ENCODE measurements at places on chromosomes 5 and 9. TPM values are rescaled to one million over a fixed set of nuclear protein-coding genes. Genes with fewer than 3 reads are reported as not detected.

RNF20 gene
- 46.8 TPM for total RNA-seq

PCDHB4 gene
- total RNA-seq, result not detected

DNA sequence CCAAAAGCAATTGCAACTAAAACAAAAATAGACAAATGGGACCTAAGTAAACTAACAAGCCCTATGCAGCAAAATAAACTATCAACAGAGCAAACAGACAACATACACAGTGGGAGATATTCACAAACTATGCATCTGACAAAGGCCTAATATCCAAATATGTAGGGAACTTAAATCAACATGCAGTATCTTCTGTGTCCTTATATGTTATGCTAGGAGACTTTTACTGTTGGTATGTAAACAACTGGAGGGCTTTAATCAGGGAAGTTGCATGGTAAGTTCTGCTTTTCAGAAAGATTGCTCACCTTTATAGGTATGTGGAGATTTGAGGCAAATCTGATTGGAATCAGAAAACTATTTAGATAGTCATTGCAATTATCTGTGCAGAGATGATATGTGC lies 461.2 kb upstream of the RIOK2 start:
- no peak for DNase-seq

GRCh38 chr5:150515446-150515845 lies 7.5 kb downstream of the NDST1 start:
- no peak for DNase-seq

IL3 gene
- 69.7 TPM for total RNA-seq

- no peak for DNase-seq
These were observed 762.8 kb downstream of the EFNA5 start for GRCh38 chr5:106907979-106908378.

DNA sequence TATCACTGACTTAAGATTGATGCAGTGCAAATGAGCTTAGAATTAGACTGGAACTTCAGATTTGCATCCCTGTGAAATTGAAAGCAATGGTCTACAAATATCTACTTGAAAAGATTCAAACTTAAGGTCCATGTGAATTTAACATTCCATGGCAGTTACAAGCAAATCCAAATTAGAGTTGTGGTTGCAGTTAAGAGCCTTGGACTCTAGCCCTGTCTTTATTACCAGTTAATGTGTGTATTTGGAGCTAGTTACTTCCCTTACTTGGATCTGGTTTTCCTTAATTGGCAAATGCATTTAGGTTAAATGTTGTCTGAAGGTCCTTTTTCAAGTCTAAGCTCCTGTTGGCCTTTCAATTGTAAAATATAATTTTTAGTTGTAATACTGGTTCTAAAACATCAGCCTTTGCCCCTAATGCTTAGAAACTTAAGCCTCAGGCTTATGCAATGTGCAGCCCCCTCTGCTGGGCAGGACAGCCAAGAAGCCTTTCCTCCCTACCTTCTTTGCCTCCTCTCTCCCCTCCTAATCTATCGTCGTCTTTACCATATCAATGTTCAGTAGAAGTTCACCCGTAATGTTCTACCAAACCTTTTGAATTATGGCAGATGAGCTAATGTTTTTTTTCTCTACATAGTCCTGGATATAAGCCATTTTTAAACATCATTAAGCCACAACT lies 59.5 kb downstream of the ERMP1 start:
- no peak for DNase-seq

KCNV2 gene
- not detected for total RNA-seq

GRCh38 chr9:32677931-32678330 lies 42.5 kb upstream of the TAF1L start:
- no peak for DNase-seq

OXCT1 gene
- total RNA-seq, result 117 TPM

DNA sequence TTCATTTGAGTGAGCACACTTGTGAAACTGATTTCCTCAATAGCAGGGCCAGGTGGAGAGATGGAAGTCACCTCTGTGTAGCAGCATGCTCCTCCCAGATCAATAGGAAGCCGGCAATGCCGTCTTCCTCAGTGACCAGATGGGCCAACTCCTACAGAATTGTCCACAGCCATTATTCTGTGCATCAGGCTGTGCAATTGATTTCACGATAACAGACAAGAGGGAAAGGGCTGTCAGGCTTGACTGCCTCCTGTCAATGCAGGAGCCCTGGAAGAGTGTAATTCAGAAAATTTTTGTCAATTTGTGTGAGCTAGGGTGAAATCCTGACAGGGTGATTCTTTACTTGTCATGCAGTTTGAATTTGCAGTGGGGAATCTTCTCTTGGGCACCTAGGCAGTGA lies 838.4 kb upstream of the NUDT12 start:
- DNase-seq, result no peak

DNA sequence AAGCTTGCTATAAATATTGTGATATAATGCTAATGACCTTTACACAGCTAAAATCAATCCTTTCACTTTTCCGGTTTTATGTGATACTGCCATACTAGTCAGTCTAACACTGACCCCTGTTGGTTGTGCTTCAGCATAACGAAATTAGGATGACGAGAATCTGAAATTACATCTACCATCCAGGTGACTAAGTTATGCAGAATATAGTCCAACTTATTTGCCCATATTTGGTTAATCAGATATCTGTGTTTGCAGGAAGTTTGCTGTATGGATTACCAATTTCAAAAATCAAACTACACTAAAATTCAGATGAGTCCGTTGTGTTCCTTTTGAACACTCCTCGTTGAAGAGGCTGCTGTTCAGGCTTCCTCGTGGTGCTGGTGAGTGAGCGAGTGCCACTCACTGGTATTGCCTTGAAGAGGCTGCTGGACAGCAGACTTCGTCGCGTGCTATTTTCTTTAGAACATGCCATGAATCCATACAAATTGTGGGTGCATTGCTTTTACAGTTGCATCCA lies 32.5 kb downstream of the TENT4A start:
- DNase-seq, result peak; percentile 50

TRPM3 gene
- not detected for total RNA-seq

DNA sequence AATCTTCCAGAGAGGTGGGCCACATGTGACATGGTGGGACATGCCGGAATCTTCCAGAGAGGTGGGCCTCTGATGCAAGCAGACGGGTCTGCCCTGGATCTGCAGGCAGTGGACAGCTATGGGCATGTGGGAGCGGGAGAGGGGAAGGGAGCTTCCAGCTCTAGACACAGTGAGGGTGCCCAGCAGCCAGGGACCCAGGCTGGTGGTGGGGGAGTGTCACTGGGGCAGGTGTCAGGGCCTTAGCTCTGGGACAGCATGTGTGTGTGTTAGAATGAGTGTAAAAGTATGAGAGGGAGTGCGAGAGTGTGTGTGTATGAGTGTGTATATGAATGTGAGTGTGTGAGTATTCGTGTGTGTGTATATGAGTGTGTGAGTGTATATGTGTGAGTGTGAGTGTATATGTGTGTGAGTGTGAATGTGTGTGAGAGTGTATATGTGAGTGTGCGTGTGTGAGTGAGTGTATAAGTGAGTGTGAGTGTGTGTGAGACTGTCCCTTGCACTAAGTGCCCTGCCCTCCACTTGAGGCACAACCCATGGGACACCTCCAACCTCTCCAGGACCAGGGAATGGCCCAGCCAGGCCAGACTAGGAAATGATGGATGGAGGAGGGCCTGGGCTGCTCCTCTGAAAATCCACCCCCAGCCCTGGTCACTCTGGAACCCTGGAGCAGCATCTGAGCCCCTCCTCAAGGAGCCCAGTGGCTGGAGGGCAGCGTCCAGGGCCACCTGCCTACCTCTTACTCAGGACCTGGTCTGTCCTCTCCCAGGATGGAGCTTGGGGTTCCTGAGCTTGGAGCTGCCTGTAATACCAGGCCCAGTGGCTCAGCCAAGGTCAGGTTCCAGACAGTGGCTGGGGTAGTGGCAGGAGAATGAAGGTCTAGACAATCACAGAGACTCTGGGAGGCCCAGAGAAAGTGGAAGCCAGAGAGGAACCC lies 122.2 kb downstream of the C9orf50 start:
- no peak for DNase-seq

- DNase-seq, result no peak
These were observed 9.1 kb downstream of the OR2V1 start for GRCh38 chr5:181121675-181122561.

FUT7 gene
- 0.82 TPM for total RNA-seq

- no peak for DNase-seq
These were observed 45.6 kb upstream of the SLC30A5 start for GRCh38 chr5:69048230-69048629.

IL5 gene
- 83.0 TPM for total RNA-seq

PCA3 gene
- total RNA-seq, result not detected

GRCh38 chr5:140023611-140024191 lies 19.4 kb downstream of the NRG2 start:
- DNase-seq, result no peak

DNA sequence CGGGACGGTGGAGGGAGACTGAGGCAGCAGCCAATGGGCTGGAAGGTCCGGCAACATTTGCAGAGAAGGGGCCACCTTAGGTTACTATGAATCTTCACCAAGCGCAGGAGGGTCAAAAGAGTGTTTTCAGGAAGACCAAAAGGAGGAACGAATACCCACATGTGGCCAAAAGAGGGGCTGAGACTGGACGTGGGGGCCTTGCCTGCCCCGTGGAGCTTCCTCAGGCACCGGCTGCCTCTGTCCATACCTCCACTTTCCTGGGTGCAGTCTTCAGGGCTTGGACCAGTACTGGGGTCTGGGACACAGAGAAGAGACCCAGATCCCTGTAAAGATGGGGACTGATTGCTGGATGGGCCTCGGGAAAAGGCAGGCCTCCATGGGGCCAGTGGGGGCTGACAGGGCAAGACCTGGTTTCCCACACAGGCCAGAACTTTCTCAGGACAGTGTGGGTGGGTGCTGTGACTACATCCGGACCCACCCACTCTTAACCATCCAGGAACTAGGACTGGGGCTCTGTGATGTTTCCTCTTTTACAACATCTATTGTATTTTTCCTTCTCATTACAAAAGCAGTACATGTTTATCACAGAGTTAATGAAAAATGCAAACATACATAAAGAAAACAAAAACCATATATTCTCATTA lies 294.7 kb downstream of the ZSWIM6 start:
- no peak for DNase-seq

All from CD8-positive, alpha-beta memory T cell (primary cell).